ENCODE measurements at places on chromosomes 3 and 15.

DNA sequence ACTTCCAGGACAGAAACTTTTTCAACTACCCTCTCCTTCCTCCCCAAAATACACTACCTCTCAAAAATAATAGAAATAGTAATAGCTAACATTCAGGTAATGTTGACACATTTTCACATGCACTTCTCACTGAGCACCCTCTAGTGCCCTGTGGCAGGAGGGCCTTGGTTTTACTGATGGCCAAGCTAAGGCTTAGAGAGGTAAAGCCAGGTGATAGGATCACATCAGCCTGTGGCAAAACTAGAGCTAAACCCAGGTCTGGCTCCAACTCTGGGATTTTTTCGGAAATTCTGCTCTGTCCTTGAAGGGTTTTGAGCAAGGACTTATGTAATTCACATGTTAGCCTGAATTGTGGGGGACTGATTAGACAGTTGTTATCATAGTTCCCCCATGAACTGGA, 922 bp upstream of the TAMM41 start:
- no peak for DNase-seq

DNA sequence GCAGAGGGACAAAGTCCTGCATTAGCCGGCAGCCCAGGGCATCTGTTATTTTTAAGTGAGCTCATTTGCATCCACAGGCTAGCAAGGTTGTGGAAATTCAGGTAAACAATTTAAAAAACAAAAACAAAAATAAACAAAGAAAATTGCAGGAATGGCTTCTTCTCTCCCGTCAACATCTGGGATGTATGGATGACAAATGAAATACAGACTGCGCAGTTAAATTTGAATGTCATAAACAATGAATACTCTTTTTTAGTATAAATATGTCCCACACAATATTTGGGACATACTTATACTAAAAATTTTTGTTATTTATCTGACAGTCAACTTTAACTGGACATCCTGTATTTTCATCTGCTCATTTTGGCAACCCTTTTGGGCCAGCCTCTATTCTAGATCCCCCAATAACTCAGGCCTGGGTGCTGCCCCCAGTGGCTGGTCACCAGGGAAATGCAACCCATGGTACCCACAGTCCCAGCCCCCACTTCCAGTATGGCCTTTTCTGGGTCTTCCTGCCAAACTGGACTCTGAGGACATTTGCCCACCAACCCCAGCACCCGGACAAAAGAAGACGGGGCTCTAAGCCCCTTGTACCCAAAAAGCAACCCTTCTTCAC, 12.7 kb downstream of the GRM2 start:
- no peak for DNase-seq

DNA sequence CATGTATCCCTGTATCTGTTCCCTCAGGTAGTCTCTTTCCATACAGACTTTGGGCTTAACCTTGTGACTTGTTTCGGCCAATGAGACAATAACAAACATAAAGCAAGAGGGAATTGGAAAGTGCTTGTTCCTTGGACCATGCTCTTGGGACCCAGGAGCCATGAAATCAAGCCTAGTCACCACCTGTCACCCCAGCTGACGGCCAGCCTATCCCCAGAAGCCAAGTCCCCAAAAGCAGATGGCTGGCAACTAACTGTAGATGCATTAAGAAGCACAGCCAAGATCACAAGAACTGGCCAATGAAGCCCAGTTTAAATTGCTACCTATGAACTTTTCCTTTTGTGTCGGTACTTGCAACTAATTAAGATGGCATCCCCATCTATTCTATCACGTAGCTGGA, 822.0 kb downstream of the CADM2 start:
- no peak for DNase-seq

DNA sequence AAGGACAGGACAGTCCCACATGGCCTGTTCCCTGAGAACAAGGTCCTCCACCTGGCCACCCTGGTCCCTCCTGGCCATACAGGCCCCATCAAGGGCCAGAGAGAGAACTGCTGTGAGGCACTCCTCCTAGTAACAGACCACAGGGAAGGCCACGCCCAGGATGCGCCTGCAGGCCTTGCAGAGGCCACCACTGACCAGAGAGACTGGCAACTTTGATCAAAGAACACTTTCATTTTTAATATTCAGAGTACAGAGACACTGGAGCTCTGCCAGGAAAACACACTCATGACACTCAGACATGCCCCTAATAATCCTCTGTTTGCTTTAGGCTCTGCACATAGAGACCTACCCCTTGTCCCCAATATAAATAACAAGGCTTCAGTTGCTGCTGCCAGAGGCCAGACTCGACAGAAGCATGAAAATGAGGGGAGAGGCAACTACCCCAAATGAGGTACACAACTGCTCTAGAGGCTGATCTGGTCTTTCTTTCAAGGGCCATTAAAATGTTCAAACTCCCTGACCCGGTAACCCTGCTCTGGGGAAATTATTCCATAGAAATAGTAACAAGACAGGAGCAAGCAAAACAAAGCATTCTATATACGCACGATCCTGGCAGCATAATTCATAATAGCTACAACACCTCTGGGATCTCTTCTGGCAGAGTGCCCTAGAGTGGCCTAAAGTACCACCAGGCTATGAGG, 44.8 kb downstream of the CCDC12 start:
- DNase-seq: no peak

GRCh38 chr3:152738656-152739055, 96.3 kb upstream of the P2RY1 start:
- DNase-seq: no peak

DNA sequence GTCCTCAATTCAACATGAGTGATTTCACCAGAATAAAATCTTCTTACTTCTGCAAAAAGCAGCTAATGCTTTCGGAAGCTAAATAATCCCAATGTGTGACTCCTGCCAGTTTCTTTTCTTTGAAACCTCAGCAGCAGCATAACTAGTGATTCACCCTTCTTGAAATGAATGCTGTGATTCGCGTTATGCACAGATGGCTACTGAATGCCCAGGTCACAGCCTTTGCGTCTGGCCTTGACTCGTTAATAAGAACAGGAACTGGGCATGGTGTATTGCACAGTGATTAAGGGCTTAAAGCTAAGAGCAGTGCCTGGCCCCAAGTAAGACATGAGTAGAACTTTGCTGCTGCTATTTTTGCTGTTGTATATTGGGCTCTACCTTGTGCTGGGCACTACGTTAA, 19.0 kb downstream of the CGNL1 start:
- DNase-seq: no peak

DNA sequence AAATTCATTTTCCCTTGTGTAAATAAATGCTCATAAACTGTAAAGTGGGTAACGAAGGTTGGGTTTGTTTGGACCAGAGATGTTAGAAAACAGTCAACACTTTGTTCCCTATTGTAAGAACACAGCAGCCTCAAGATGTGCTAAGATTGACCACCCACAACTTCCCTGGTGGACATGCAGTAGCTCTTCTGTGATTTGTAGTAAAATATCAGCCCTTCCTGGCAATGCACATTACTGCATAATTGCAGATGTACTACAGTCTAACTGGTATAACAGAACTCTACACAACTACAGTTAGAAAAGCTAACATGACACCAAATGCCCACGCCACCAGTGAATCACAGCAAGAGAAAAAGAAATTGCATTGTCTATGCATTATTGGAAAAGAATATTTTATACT, 129.4 kb downstream of the FGF12 start:
- no peak for DNase-seq

DNA sequence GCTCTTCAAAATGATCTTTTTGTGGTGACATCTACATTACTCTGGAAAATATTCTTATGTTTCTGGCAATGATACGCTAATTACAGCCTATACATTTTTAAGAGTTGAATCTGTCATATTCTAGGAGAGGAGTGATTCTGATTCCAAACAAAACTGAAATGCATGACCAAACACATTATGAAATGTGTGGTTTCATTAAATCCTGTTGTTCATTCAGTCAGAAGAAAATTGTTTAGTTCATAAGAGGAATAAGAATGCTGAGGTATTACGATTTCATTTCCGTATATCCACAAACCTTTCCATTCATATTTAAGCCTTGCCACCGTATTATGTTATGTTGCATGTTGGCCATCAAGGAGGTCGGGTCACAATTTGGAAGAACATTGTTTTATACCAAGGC, 345.1 kb downstream of the FEZF2 start:
- no peak for DNase-seq

- no peak for DNase-seq
Measured at GRCh38 chr3:66938338-66938963, 59.7 kb upstream of the KBTBD8 start.

DNA sequence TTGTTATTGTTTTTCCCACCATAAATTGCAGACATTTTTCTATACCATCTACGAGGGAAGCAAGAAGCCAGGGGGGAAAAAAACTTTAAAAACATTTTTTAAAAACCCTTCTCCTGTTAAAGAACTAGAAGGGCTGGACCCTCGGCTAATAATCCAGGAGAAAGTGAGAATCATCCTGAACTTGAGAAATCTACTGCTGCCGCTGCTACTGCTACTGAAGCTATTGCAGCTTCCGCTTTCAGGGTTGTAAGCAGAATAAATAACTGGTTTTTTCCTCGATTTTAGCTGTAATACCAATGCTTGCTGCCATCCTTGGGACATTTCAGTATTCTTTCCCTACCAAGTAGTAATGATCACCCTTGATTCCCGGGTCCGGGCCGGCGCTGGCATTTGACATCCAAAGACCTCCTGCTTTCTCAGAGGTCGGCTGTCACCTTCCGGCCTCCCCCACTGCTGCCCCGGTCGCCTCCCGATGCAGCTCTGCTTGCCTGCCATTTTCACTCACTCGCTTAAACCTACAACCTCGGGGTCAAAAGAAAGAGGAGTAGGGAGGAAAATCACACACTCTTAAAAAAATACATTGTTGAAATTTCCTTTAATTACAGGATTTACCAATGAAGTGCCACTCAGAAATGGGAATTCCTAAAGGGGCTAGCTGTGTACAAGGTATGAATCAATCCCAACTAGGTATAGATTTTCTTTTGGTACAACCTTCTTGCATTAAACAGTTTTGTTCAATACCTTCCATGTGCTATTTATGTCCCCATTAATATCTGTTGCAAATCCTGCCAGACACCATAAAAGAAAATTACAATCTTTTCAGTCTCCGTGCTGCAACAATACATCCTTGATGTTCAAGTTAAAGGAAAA, 674 bp upstream of the MECOM start:
- DNase-seq: no peak

DNA sequence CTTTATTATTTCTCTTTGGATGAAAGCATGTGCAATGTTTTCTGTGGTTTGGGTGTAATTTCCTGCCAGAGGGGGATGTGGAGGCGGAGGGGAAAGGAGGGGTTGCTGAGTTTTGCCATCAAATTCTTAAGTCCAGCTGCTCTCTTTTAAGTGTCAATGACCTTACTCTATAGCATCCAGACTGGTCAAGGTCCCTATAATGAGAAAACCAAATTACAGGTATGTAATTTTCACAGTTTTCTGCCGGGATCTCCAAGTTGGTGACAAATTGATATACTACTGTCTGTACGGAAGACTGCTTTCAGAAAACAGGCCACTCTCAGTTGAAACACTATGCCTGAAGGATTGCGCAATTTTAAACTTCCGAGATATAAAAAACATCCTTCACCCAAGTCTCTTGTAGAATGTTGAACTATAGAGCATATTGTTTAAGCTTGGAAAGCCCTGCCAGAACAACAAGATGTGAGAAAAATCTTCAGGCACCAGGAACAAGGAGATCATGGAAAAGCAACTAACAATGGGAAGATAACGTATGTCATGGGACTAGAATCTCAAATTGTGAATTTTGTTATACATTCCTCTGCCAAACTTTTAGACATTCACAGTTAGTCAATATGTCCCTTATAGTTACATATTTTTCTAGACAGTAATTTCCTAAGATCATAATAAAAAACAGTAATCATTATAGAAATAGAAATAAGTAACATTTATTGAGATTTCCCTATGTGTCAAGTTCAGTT, 300.7 kb upstream of the SATB1 start:
- DNase-seq: no peak
